ENCODE measurements at places on chromosomes 5 and 9. TPM values are rescaled to one million over a fixed set of nuclear protein-coding genes. Genes with fewer than 3 reads are reported as not detected.

C6 gene
- total RNA-seq = 0.27 TPM

GFI1B gene
- not detected for total RNA-seq

CORO2A gene
- total RNA-seq = 0.36 TPM

DIRAS2 gene
- total RNA-seq = 1.6 TPM

ABO gene
- total RNA-seq = not detected

ENTPD8 gene
- not detected for total RNA-seq

TGFBI gene
- total RNA-seq = 227 TPM

GABRA1 gene
- total RNA-seq = not detected

CSF2 gene
- not detected for total RNA-seq

PCDHGA7 gene
- 8.4 TPM for total RNA-seq

RPL12 gene
- 511 TPM for total RNA-seq

DNA sequence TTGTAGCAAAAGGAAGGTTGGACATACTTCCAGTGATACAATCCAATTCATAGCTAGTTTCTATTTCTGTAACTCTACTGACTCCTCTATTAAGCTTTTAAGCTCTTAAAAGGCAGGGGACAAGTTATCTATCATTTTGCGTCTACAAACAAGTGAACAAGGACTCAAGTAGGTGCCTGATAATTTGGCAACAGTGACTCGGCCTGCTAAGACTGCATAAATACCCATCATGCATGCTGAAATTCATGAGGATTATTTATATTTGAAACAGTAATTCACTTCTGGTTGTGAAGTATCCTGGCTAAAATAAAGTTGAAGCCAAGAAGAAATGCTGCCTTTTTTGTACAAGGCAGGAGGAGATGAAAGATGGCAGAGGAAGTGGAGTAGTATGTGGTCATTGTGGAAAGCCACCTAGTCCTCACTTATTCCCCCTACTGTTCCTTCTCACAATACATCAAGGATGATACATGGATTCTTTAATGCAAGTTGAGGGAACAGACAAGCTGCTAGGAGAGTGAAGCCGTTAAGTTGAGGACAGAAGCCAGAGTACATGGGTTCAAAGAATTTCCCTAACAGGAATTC lies 74.0 kb downstream of the MRPS27 start:
- DNase-seq = peak; percentile 56

DNA sequence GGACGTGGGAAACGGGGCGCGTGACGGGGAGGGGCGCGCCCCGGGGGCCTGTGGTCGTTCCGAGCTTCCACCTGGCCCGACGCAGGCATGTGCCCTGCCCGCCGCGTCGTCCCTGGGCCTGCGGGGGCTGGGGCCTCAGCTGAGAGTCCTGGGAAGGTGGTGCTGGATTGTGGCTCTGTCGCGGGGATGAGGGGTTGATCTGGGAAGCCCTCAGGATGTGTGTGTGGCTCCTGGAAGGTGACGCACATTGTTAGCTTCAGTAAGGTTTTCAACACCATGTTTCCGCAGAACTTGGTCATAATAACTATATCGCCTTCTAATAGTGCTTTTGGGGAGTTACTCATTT lies 589.1 kb downstream of the MTRR start:
- peak; percentile 25 for DNase-seq

DNA sequence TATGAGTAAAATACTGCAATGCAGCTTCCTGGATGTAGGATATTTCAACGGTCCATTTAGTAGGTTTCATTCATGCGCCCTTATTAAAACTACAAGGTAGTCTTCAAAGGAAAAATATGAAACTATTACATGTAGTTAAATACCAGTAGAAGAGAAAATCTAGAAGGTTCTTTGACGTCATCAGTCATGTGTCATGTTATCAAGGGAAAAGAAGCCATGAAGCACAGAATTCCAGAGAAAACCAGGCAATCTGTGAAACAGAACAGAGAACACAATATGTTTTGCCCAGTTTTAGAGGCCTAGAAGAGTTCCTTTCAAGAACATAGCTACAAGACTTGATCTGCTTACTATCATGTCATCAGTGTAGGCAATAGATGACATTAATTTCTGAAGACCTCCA lies 38.4 kb downstream of the BNC2 start:
- DNase-seq = peak; percentile 43

- DNase-seq = no peak
Measured at GRCh38 chr5:175724314-175725275, 66.7 kb downstream of the HRH2 start.

GRCh38 chr5:10982626-10983025 lies 221.6 kb upstream of the DAP start:
- DNase-seq = no peak

GRCh38 chr5:80238778-80239679 lies 16.8 kb downstream of the SERINC5 start:
- peak; percentile 75 for DNase-seq

- DNase-seq = no peak
Measured at GRCh38 chr9:19754921-19755320, 33.9 kb downstream of the SLC24A2 start.

DNA sequence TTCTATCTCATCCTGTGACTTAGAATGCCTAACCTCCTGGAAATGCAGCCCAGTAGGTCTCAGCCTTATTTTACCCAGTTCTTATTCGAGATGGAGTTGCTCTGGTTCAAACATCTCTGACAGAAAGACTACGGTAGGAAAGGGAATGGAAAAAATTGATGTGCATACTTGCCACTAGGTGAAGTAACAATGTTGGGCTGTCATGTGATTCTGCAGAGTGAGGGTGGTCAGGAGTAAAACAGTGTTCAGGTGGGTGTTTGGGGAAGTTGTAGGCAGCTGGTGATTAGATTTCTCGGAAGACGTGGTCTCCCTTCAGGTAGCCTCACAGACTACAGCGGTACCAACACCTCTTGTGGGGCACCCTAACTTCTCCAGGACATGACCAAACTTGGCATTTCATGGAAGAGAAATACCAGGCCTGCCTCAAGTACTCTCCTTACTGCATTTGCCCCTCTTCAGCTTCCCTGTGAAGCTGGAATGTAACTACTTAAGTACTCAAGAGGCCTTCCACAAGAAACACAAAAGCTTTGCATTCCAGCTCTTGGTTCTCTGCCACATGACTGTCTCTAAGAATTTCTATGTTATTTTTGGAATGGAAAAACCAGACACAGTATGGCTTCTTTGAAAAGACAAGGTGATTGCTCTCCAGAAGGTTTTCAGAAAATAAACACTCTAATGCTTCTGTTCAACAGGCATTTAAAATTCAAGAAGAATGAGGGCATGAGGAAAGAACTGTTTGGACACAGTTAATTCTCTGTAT lies 17.4 kb upstream of the ENTREP1 start:
- peak; percentile 94 for DNase-seq

- DNase-seq = no peak
Measured at GRCh38 chr5:18975624-18976023, 1012.4 kb downstream of the CDH18 start.

DNA sequence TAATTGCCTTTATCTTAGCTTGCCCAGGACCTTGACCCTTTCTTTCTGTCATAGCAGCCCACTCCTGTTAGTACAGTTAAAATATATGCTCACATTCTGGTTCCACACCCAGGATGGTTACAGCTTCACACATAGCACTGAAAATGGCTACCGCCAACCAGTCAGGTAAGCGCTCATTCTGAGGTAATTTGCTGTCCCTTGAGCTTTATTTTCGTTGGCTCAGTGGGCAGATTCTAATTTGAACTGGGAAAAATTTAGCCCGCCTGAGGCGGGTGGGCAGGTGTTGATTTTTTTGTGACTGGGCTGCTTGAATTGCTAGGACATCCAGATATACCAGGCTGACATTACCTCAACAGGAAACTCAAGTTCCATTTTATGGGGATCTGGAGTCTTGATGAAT lies 137.5 kb downstream of the KCTD16 start:
- no peak for DNase-seq

DNA sequence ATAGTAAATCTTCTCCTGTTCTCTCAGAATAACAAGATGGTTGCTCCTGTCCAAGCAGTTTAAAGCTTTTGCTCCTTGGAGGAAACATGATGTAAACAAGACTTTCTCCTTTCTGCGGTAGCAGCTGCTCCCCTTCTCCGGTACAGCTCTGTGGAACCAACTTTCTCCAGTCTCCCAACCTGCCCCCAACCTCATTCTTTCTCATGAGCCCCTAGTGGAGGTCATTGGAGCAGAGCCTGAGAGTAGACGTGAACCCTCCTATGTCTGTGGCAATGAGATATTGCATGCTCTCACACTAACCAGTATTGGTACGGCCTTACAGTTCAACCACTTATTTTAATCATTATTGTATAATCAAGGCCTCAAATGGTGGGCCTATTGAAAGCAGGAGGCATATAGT lies 483.8 kb upstream of the CDH10 start:
- no peak for DNase-seq

- no peak for DNase-seq
Measured at GRCh38 chr5:61419106-61419505, 87.0 kb downstream of the ZSWIM6 start.

- DNase-seq = no peak
Measured at GRCh38 chr5:123505633-123506032, 6.3 kb upstream of the CSNK1G3 start.

DNA sequence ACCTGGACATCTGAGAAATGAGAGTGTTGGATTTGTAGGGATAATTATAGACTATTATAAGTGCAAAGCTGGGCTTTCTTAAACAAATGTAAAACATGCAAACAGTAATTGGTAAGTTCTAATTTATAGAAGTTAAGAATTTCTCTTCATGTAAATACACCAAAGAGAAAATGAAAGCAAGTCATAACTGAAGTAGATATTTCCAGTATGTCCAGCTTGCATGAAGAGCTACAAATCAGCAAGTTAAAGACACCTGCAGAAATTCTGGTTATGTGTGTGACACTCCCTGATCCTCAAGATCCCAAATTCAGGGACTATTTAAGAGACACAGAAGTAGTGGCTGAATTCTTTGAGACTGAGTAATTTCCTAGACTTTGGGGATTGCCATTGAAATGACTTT lies 308.9 kb downstream of the TLE4 start:
- DNase-seq = no peak

DNA sequence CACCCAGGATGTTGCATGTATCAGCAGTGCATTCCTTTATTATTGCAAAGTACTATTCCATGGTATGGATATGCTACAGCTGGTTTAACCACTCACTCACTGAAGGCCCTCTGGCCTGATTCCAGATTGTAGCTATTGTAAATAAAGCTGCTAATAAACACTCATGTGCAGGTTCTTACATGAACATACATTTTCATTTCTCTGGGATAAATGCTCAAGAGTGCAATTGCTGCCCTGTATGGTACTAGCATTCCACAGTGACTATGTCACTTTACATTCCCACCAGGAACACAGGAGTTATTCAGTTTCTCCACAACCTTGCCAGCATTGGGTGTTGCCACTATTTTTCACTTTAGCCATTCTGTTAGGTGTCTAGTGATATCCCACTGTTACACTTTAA lies 267.6 kb downstream of the SPOCK1 start:
- peak; percentile 56 for DNase-seq

- DNase-seq = no peak
Measured at GRCh38 chr5:135072387-135073281, 38.6 kb upstream of the PITX1 start.

GRCh38 chr5:135303582-135304173 lies 95.4 kb downstream of the MACROH2A1 start:
- no peak for DNase-seq

DNA sequence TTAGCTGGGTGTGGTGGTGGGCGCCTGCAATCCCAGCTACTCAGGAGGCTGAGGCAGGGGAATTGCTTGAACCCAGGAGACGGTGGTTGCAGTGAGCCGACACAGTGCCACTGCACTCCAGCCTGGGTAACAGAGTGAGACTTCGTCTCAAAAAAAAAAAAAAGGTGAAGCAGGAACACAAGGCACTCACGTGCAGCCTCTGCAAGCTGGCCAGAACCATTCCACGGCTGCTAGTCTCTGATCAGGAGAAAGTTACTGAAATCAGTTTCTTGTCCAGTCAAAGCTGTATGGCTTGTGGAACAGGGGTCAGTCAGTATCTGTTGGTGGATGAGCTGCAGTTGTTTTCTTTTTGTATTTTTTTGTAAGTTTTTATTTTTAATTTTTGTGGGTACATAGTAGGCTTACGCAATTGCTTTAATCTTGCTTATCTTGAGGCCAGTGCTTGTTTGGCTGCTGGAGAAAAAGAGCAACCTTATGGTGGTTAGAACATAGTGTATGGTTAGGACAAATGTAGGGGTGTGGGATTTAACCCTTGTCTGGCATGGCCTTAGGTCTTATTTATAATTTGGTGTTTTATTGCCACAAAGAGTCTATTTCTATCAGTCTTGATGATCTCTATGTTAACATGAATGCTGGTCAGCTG lies 32.7 kb upstream of the GTF2H2C start:
- no peak for DNase-seq

GRCh38 chr9:130668659-130669058 lies 4.3 kb downstream of the PRDM12 start:
- DNase-seq = no peak

DNA sequence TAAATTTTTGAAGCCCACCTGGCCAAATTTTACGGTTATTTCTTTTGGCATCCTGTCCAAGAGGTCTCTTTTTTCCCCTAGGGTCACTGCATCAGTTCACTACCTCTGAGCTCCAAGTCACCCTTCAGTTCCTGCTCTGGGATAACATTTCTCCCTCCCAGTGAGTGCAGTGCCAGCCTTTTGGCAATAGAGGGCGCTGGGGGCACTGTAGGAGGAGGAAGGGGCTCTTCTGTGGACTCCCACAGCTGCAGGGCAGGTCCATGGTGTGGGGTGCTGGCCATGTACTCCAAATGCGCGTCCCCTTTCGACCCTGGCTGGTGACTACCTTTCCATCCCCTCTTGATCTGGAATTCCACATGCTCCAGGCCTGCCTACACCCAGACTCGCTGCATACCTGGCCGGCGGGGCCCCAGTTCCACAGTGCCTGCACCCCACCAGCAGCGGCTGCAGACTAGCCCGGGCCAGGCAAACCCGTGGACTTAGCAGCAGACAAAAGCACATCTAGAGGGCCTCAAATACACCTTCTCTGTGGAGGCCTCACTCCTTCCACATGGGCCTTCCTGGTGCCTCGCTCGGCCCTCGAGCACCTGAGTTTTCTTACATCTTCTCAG lies 20.3 kb upstream of the NINJ1 start:
- no peak for DNase-seq

- DNase-seq = no peak
Measured at GRCh38 chr5:92605591-92605990, 975.4 kb downstream of the NR2F1-AS1 start.

GRCh38 chr5:56522169-56522568 lies 289.0 kb upstream of the ANKRD55 start:
- no peak for DNase-seq

GRCh38 chr5:27191786-27192510 lies 153.6 kb upstream of the CDH9 start:
- no peak for DNase-seq

- peak; percentile 45 for DNase-seq
Measured at GRCh38 chr5:144173766-144174165, 3.1 kb downstream of the KCTD16 start.

- no peak for DNase-seq
Measured at GRCh38 chr9:77284616-77285015, 107.3 kb downstream of the VPS13A start.

DNA sequence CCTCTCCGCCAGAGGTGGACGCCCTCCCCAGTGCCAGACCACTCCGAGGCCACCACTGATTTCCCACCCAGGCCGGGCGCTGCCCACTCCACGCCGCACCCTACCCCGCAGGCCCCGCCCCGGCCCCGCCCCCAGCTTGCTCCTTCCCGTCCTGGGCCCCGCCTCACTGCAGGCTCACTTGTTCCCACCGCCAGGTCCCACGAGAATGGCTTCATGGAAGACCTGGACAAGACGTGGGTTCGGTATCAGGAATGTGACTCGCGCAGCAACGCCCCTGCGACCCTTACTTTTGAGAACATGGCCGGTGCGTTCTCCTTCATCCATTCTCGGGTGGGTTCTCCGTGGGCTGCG lies 6.5 kb downstream of the LRRC26 start:
- no peak for DNase-seq
